ENCODE measurements at places on chromosomes 3 and 15. TPM values are rescaled to one million over a fixed set of nuclear protein-coding genes. Genes with fewer than 3 reads are reported as not detected.

Gene CCDC13
- total RNA-seq, result 5.3 TPM

Gene ZNF662
- total RNA-seq, result 12.8 TPM

Gene SEMA4B
- total RNA-seq, result 190 TPM

GRCh38 chr3:55315396-55315795 lies 171.7 kb downstream of the WNT5A start:
- DNase-seq, result no peak

- no peak for DNase-seq
Observed at GRCh38 chr15:74062671-74063070, 19.7 kb downstream of the GOLGA6A start.

DNA sequence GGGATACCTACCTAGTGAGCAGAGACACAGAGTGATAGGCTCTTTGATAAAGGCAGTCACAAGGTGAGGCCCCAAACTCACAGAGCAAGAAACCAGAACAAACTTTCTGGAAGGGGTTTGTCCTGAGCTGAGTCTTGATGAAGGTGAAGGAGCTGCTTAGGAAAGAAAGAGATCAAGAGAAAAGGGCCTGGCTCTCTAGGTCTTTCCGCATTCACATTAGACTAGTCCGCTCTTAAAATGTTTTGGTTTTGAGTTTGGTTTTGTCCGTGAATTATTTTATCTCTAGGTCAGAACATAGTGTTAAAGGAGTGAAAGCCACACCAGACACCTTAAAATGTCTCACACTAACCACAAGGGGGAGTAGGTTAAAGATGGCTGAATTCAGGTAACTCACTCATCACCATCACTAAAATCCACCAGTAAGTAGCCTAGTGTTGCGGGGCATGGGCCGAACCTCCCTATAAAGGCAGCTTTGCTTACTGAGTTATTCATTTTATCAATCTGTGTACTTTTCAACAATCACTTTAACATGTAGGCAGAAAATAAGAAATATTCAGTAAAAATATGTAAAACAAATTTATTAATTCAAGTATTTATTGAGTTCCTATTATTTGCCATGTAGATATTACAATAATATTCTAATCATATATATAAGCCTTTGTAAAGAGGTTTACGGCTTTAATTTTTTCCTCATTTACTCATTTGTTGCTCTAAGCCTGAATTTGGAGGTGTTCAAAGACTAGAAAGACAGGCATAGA lies 121.5 kb upstream of the TSC22D2 start:
- DNase-seq, result no peak

GRCh38 chr15:76840830-76841460 lies 64.2 kb downstream of the SCAPER start:
- DNase-seq, result peak; percentile 33

GRCh38 chr3:167839460-167840134 lies 104.1 kb downstream of the SERPINI1 start:
- no peak for DNase-seq

GRCh38 chr3:42077785-42078184 lies 13.4 kb upstream of the TRAK1 start:
- no peak for DNase-seq

- no peak for DNase-seq
Observed at GRCh38 chr3:43870844-43871626, 180.3 kb downstream of the ABHD5 start.

DNA sequence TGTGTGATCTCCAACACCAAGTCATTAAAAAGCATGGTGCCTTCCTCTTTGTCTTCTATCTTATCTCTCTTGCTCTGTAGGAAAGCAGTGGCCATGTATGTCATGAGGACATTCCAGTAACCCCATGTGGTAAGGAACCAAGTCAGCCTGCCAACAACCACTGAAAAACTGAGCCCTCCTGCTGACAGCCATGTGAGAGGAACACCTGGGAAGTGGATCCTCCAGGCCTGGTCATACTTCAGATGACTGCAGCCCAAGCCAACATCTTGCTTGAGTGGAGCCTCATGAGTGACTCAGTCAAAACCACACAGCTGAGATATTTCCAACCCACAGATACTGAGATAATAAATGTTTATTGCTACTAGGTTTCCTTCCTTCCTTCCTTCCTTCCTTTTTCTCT lies 597.3 kb downstream of the ZIC1 start:
- DNase-seq, result no peak

DNA sequence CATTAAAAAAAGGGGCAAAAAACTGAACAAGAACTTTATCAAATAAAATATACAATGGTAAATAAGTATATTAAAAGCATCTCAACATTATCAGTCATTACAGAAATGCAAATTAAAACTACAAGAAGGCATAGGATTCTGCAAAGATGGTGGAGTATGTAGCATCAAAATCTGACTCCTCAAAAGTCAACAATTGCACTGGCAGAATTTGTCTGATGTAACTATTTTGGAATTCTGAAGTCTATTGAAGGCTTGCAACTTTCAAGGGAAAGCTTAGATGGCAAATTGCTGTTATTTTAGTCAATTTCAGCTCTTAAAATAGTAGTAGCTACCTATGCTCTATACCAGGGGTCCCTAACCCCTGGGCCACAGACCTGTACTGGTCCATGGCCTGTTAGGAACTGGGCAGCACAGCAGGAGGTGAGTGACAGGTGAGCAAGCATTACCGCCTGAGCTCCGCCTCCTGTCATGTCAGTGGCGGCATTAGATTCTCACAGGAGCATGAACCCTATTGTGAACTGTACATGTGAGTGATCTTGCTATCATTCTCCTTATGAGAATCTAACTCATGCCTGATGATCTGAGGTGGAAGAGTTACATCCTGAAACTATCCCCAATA lies 107.6 kb downstream of the TGFBR2 start:
- no peak for DNase-seq

DNA sequence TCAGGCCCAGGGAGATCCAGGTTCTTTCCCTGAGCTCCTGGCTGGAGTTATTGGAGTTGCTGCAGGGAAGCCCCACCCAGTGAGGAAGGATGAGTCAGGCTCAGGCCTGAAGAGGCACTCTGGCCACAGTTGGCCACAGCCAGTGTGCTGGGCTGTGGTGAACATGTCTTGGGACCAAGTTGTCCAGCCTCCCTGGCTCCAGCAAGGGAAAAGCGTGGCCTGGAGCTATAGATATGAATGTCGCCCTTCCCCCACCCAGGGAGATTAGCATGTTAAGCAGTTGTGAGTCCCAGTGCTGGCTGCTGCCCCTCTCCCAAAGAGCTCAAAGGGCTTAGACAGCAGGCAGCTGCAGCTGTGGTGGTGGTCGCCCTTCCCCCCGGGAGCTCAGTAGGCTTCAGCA lies 963.2 kb downstream of the ROBO2 start:
- DNase-seq, result no peak

DNA sequence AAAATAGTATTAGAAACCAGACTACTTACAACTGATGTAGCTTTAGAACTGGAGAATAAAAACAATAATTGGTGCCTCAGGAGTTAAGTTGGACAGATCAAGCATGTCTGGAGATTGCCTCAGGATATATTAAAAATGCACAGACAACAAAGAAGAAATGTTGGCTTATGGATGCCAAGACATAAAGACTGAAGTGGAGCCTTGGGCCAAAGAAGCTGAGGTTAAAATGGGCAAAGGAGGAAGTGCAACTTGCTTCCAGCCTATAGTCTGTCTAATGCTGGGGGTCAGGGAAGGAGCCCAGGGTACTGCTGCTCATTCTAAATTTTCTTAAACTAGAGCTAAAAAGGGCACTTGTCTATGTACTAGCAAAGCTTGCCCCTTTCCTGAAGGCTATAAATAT lies 77.5 kb downstream of the ESYT3 start:
- DNase-seq, result no peak

GRCh38 chr15:35246451-35246850 lies 161.4 kb upstream of the NANOGP8 start:
- DNase-seq, result no peak

- no peak for DNase-seq
Observed at GRCh38 chr3:100331660-100332059, 2.9 kb upstream of the NIT2 start.

DNA sequence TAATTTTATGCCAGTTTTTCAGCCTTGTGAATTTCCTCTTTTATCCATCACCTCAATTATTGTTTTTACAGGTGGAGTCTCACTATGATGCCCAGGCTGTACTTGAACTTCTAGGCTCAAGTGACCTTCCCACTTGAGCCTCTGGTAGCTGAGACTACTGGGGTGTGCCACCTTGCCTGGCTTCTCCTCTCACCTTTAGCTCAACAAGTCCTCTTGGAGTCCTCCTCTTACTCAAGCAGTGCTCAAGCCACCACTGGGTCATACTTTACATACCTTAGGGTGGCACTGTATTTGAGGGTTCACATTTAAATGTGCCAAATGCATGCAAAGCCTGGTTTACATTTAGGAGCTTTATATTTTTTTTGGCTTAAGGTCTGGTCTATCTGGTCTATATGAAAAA lies 350.1 kb upstream of the MCTP2 start:
- DNase-seq, result no peak

DNA sequence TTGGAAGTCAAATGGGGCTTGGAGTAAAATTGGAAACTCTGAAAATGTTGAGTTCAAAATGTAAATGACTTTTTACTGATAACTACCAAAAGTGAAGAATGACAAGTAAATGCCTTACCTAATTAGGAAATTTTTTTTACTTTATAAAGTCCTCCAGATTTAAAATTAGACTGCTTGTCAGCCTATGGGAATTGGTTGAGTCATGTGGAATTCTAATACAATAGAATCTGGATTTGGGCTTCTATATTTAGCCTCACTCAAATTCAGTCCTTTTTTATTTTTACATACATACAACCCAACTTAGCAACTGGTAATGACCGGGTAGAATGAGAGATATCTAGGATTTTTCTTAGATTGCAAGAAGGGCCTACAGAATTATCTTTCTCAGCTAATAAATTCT lies 158.9 kb upstream of the CADPS start:
- DNase-seq, result no peak

DNA sequence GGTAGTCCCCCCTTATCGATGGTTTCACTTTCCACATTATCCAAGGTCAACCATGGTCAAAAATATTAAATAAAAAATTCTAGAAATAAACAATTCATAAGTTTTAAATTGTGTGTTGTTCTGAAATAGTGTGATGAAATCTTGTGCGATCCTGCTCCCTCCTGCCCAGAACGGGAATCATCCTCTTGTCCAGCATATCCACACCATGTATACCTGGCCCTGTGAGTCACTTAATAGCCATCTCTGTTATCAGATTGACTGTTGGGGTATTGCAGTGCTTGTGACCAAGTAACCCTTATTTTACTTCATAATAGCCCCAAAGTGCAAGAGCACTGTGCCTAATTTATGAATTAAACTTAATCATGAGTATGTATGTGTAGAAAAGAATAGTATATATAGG lies 19.1 kb downstream of the FAM81A start:
- DNase-seq, result no peak

DNA sequence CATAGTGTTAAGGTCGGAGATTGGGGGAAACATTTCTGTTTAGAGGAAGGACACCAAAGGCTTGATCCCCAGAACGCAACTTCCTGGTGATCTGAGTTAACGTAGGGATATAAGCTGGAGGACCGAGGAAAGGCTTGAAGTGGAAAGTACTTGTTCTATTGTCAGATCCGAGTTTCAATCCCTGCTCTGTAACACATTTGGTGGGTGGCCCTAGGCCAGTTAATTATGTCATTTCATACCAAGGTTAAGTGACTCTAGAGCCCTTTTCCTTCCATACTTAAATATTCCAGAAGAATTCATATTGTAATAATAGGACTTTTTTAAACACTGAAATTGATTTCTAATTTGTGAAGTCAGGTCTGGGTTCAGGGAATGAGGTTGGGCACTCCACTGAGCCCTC lies 80.9 kb downstream of the RPLP1 start:
- peak; percentile 4 for DNase-seq

DNA sequence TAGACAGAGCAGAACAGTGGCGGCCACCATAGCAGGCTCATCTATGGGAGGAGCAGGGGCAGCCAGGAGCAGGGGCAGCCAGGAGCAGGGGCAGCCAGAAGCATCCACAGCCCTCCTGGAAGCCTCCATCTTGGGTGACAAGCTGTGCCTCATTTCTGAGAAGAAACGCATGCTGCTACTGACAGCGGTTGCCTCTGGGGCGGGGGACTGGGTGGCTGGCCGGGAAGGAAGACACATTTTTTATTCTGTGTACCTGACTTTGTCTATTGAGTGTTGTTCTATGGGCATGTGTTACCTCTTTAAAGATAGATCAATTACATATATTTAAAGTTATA lies 71.5 kb upstream of the KLF13 start:
- DNase-seq, result no peak

DNA sequence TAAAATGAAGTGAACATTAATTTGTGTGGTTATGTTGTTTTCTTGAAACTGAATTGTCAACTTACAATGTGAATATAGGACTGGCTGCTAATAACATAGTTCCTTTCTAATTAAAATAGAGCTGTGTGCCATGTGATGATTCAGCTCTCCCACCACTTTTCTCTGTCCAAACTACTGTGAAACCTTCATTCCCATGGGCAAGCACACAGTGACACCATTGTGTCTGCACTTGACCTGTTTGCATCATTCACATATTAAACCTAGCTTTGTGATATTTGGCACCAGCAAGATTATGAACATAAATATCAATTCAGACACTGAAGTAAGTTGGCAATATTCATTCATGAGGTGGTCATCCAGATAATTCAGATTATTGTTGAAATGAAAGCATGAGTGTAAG lies 78.8 kb upstream of the TCF12 start:
- no peak for DNase-seq

DNA sequence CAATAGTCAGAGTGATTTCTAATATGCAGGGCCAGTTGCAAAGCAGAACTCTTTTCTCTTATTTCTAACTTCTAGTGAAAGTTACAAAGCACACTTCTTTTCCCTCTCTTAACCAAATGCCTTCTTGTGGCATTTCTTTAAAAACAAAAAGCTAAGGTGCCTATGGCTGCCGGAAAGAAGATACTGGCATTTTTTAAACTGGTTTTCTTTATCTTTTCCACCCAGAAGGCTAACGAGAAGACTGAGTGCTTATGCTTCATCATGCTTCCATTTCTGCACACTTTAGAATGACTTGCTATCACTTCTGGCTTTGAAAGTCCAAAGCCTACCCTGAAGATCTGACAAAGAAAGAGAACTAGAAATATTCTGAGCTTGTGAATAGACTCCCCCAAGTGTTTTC lies 141.3 kb downstream of the P2RY1 start:
- no peak for DNase-seq

GRCh38 chr3:54999159-54999558 lies 71.3 kb upstream of the LRTM1 start:
- DNase-seq, result peak; percentile 39

DNA sequence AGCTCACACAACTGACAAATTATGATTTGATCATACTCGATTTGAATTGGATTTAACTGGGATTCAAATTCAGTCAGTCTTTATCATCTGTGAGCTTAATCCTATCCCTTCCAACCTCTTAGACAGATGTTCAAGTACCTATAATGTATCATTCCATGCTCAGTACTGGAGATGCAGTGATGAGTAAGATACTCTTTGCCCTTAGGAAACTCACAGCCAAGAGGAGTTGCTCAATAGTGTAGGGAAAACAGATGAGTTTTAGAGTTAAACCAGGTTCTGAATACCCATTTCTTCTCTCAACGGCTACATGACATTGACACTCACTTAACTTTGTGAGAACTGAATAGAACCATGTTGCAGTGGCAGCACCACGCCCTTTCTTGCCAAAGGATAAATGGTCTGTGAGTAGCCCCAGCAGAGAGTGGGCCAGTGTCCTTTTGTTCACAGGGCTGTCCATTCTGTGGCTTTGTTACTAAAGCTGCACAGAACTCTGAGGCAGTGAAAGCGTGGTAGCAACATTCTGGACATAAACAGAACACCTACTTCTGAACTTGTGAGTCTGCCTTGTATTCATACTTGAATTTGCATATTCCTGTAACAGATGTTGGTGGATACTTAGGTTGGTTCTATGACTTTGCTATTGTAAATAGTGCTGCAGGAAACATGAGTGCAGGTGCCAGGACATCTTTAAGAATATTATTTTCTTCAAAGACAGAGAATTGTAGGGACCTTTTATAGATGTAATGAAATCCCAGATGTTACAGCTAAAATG lies 91.6 kb downstream of the RASA2 start:
- DNase-seq, result no peak

Measured in kidney (tissue), 22 donors.